ENCODE measurements at places on chromosomes 6 and 20. TPM values are rescaled to one million over a fixed set of nuclear protein-coding genes. Genes with fewer than 3 reads are reported as not detected.
A peak's percentile ranks its signal among the peaks of the same experiment; 100 is the strongest.

Gene ALDH5A1
- 29.1 TPM for polyA plus RNA-seq

Gene PPP1R16B
- 6.5 TPM for polyA plus RNA-seq

DNA sequence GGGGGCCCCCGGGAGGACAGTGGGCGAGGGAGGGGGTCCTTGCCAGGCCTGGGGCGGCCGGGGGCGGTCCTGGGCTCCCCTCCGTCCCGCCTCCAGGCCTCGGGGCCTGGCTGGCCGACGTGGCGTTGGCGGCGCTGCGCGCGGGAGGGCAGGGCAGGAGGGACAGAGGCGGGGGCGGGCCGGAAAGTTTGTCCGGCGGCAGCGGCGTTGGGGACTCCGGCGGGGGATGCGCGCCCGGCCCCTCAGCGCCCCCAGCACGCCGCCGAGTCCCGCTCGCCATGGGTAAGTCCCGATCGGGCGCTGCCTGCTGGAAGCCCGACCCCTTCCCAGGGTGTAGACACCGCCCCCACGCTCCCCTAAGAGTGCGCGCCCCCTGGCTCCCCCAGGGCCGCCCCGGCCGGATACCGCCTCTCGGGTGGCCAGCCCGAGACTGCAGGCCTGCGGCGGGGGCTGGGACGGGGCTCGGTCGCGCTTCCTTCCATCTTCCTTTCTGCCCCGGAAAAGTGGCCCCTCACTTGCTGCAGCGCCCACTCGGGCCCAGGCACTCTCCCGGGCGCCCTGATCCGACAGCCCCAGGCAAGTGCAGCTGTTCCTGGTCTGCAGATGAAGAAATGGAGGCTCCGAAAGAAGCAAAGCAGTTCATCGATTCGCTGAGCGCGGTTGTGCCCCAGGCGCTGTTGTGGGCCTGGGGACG, at the start of gene SLC2A10:
Gene SLC2A10 (plus strand): TSS at position 191 of the 694 bp plus-strand sequence. CDS start 88 bp downstream, at position 279.
- DNase-seq: peak; percentile 21

Gene TFAP2D
- polyA plus RNA-seq: not detected

GRCh38 chr6:158703111-158703836, 53.4 kb downstream of the SYTL3 start:
- no peak for DNase-seq

DNA sequence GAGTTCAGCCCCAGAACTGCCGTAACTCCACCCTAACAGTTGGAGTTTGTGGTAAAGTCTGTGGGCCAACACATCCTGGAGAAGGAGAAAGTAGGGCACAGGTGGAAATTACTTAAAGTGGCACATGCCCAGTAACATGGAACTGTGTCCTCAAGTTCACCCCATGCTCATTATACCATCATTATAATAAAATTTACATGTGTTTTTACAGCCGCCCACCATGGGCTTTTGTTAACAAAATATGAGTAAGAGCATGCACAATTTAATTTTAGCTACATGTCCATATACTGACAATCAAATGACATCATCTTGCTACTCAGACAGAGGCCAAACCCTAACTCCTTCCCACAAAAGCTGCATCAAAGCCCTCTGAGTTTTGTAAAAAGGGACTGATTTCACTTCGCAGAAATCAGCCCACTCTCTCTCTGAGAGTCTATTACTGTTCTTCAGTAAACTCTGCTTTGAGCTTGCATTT, 17.3 kb upstream of the ELOVL4 start:
- DNase-seq: no peak

DNA sequence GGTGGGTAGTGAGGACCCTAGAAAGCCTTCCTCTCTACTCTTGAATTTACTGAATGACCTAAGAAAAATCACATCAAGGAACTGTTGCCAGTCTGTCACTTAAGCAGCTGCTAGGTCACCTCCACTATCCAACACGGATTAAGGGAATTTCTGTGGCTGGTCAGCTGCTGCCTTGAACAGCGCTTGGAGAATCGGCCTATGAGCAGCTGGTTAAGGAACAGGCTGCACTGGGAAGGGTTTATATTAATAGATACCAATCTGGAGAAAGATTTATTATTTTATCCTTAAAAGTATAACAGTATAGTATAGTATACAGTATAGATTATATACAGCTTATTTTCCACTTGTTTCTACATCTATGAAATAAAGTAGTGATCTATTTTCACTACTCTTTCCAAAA, 6.5 kb downstream of the PTPRK start:
- DNase-seq: no peak

All from left renal cortex interstitium (tissue), 4 donors.